ENCODE measurements at places on chromosomes 5 and 9. TPM values are rescaled to one million over a fixed set of nuclear protein-coding genes. Genes with fewer than 3 reads are reported as not detected.

The SPINK4 gene
- 12.0 TPM for total RNA-seq

The SLC6A18 gene
- not detected for total RNA-seq

The NUTM2G gene
- not detected for total RNA-seq

GRCh38 chr5:10160241-10160640 is 89.4 kb downstream of the ATPSCKMT start:
- no peak for DNase-seq

DNA sequence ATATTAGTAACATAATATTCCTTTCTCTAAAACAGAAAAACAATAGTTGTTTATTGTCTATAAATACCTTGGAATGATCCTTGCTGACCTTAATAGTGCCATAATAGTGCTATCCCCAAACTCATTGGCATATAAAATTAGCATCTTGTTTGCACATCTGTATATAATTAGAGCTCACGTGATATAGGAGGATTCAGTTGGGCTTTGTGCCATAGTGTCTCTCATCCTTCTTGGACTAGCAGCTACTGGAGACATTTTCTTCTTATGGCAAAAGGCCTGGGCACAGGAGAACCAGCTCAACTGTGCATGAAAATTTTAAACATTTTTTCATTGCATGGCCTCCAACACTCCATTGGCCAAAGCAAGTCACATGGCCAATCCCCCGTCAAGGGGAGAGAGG is 342.5 kb downstream of the SPATA31D1 start:
- no peak for DNase-seq

- no peak for DNase-seq
Observed at GRCh38 chr9:137140151-137141012, 1.4 kb downstream of the GRIN1 start.

DNA sequence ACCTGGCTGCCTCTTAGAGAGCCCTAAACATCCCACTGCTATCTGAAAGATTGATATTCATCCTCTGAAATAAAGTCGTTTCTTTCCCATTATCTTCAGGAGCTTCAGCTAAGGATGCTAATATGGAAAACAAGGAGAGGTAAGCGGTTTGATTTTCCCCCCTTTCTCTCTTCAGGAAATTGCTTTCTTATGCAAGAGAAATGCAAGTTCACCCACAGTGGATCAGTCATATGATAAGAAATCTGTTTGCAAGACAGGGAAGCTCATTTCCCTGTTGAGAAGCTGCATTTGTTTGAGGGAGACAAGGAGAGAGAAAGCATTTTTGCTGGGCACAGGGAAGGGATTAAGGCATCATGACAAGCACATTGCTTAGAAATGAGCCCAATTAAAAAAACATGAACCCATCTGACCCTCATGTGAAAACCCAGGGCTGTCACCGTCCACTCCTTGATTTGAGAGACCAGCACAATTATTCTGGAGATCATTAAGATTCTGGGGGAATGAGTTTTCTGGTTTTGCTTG is 53.7 kb upstream of the BOD1 start:
- DNase-seq = no peak

GRCh38 chr5:125834438-125835115 is 588.6 kb upstream of the GRAMD2B start:
- no peak for DNase-seq

DNA sequence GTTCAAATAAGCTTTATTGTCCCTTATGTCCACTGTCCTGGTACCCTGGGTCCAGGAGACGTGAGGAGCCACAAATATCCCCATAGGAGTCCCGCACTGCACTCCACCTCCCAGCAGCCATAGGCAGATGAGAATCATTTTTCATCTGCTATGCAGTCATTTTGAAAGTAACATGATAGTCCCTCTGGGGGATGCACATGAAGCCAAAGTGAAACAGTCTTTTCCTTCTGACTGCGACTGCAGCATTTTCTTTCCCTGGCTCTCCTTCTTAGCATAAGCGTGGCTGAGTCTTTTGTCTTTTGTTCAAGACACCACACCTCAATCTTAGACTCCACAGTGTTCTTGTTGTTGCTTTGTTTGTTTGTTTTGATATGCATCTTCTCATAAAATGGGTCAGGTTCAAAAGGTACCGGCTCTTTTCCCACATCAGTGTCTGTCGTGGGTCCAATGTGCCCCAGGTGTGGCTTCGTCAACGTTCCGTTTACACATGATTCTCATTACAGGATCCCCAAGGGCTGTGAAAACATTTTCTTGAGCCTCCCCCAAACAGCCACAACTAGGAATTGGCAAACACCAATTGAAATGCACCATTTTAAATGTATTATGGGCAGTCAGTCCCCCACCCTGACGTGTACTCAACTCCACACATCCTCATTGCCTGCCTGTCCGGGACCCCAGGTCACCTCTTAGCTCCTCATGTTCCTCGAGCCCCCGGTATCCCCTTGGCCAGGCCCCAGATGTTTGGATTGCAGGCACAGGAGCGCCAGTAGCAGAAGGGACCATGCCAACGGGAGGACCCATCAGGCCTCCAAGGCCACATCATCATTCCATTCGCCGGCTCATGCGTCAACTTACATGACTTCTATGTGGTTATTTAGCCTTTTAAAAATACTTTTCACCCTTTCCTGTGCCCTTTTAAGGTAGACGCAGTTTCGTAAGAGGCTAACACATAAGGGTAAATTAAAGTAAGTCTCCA is 237.8 kb upstream of the DAPK1 start:
- DNase-seq = no peak

- no peak for DNase-seq
Observed at GRCh38 chr5:121055586-121055985, 591.5 kb downstream of the PRR16 start.

DNA sequence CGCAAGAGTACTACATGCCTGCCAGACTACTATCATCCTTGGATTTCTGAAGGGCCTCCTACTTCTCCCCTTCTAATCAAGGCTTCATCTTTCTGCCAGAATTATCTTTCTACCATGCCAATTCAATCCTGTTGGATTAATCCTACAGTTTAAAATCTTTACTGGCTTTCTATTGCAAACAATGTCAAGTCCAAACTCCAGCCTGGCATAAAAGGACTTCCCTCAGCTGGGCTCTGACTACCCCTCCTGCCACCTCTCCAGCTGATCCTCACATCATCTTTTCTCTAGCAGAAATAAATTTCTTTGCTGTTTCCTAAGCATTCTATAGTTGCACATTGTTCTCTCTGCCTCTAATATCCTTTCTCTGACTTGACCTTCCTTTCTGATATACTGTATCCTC is 119.7 kb upstream of the RAD23B start:
- no peak for DNase-seq

DNA sequence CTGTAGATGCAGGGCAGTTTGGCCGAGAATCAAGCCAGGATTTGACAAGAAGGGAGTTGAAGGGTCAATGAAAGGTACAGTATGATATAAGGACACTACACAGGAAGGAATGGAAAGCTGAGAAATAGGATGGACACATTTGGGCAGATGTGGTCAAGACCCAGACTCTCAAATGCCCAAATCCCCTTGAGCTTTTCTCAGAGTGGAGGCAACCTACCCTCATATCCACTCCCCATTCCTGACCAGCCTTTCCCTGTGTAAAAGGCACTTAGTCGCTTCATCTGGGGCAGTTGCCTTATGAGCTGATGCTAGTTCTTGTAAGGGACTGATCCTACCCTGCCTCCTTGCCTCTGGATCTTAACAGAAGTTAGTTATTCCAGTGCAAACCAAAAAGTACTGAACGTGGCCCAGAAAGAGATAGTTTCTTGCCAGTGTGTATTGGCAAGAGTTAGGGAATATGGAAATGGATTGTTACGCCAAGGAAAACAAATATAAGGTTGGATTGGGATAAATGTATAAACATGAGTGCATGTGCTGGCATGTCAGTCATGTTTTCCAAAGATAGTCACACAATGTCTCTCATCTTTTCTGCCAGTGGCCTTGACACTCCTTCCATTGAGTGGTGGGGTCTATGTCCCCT is 4.1 kb upstream of the MCCC2 start:
- no peak for DNase-seq

- DNase-seq = peak; percentile 73
Observed at GRCh38 chr5:172855597-172856292, 21.7 kb downstream of the ERGIC1 start.

DNA sequence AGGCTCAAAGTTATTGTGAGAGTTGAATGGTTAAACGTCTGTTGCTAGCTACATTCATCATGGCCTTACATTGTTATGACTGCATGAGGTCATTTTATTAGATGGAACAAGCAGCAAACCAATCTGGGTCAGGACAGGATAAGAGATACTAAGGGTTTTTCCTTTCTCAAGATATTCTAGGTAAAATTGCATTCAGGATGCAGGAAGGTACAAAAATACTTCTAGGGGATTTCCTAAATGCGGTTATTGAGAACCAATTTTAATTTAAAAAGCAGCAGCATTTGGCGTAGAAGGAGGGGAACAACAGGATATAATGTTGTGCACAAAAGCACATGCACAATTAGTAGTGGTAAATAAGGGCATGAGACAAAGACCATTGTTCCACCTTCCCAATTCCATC is 39.2 kb upstream of the LURAP1L start:
- no peak for DNase-seq
